ENCODE measurements at places on chromosomes 5 and 9.
A peak's percentile ranks its signal among the peaks of the same experiment; 100 is the strongest.

DNA sequence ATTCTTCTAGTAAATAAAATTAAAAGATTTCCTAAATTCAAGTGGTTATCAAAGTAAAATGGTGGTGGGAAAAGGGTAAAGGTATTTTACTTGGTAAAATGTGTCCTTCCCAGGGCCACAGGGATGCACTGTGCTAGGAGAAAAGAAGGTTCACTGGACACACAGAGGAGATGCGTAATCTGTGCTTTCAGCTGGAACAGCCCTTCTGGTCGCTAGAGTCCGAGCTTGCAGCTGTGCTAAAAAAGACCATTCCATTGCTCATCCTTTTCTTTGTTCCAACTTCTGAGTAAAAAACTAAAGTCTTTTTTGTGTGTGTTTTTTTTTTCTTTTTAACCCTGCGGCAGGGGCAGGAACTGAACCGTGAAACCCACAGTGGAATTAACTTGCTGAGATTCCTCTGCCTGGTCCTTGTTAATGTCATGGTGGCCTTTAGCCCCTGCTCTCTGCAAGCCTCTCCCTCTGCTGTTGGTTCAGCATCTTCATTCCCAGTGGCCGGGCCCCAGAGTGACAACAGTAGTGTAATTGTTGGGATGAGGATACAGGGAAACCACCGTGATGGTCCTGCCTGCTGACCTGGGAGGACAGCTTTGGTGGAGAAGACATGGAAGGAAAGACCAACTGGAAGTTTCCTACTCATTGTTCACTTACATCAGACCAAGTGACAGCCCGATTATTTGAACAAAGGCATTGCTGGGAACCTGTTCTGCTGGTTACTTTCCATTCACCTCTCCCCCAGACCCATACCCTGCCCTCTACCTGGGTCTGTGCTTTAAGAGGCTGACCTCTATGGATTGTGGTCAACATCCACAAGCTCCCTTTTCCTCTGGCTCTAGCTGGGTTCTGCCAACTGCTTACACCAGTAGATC lies 31.9 kb upstream of the FSTL4 start:
- DNase-seq: no peak

DNA sequence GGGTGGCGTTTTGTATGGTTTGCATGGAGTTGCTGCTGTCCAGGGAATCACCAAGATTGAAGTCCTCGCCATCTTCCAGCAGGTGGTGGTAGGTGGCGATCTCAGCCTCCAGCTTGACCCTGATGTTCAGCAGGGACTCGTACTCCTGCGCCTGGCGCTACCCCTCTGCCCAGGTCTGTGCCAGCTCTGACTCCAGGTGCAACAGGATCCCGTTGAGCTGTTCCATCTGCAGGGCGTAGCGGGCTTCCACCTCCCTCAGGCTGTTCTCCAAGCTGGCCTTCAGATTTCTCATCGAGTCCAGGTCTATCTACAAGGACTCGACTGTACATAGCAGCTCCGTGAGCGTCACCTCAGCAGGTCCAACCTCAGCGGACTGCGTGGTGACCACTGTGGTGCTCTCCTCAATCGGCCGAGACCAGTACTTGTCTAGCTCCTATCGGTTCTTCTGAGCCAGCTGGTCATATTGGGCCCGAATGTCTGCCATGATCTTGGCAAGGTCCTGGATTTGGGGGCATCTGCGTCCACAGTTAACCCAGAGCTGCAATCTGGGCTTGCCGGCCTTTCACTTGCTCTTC lies 1584.8 kb upstream of the ACO1 start:
- no peak for DNase-seq

GRCh38 chr9:29001006-29001405 lies 1427.7 kb upstream of the C9orf72 start:
- DNase-seq: no peak

GRCh38 chr5:40446910-40447309 lies 232.8 kb upstream of the PTGER4 start:
- DNase-seq: no peak

- no peak for DNase-seq
Observed at GRCh38 chr5:129118405-129118804, 23.9 kb downstream of the ISOC1 start.

GRCh38 chr5:66621736-66622135 lies 25.5 kb downstream of the MAST4 start:
- DNase-seq: no peak

GRCh38 chr5:154999865-155000264 lies 13.7 kb upstream of the KIF4B start:
- no peak for DNase-seq

DNA sequence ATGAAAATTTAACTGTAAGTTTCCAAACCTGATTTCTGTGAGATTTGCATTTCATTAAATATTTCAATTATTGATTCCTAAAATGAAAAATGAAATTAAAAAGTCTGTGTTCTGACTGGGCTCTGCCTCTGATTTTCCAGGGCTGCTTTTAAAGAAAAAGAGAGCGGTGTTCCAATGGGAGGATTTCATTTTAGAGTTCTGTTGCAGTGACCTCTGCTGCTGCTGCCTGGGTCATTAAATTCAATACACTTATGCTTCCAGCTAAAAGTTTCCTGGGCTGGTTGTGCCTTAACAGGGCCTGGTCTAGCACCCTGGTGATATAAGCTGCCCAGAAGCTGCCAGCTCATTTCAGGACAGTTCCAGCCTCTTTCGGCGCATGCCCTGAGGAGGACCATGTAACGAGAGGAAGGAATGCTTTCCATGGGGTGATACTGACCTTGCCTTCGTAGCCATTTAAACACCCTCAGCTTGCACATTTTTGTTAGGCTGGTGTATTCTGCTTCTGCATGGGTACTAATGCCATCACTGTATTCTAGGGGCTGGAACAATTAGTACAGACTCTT lies 93.3 kb downstream of the TMEM174 start:
- DNase-seq: no peak

DNA sequence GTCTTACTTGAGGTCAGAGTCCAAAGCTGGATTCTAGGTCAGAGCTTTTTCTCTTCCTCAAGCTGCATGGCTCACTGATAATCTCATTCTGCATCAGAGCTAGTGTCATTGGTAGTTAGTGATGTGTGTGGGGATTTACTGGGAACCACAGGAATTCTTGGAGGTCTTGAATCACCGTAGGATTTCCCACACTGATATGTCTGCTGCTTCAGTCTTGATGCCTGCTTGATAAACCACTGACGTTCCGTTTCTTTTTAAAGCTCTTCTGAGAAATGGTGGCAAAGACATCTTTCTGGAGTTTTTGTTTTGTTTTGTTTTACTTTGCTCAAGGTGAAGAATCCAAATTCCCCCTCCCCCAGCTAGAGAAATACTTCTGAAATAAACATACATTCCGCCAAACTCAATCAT lies 1.2 kb upstream of the GARIN3 start:
- no peak for DNase-seq

GRCh38 chr9:119793218-119793617 lies 424.0 kb upstream of the BRINP1 start:
- peak; percentile 37 for DNase-seq

All from NCI-H446 treated with DMSO at 0.1 percent for 48 hours (cell line).